Activated CD4-positive, alpha-beta memory T cell treated with anti-CD3 and anti-CD28 coated beads, Interleukin-2, amount 10 ng/mL, durations not matched to agents 7 days and 5 days (primary cell): ENCODE measurements at places on chromosomes 7 and 10. TPM values are rescaled to one million over a fixed set of nuclear protein-coding genes. Genes with fewer than 3 reads are reported as not detected.
A peak's percentile ranks its signal among the peaks of the same experiment; 100 is the strongest.

GRCh38 chr7:140192176-140192575 is 15.4 kb upstream of the KDM7A start:
- H3K4me3 ChIP-seq, result no peak overlapping the region
- no peak for DNase-seq
- peaks cover 5% of the 10 kb centered on the region for H3K27me3 ChIP-seq
- H3K4me1 ChIP-seq, result peaks cover 29% of the 10 kb centered on the region

DNA sequence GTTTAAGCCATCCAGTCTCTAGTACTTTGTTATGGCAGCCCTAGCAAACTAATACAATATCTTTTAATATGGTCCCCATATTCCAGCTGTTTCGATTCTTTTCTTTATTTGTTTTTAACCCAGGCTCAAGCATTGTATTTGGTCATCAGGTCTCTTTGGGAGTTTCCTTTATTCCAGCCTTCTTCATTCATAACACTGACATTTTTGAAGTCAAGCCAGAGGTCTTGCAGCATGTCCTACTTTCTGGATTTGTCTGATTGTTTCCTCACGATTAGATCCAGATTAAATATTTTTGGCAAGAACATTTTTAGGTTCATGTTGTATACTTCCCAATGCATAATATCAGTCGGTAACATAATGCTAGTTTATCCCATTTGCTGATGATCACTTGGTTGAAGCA is 11.8 kb downstream of the SLC25A13 start:
- H3K27ac ChIP-seq, result no peak overlapping the region
- H3K36me3 ChIP-seq, result peaks cover 4% of the 10 kb centered on the region
- peaks cover 11% of the 10 kb centered on the region for H3K4me1 ChIP-seq
- no peak for DNase-seq
- H3K27me3 ChIP-seq, result no peaks in the 10 kb centered on the region

DNA sequence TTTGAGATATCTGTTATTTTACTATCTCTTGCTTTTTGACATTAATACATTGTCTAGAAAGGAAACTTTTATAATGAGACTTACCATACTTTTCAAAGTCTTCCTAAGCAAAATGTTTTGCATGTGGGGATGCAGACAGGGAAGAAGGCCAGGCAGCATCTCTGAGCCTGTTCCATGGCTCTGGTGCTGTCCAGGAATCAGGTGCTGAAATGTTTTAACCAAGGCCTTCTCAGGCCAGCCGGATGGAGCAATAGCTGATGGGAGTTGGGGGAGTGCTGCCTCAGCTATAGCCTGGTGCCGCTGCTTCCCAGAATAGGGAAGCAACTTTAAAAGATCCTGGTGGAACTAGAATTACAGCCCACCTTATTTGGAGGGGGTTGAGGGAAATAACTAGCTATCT is 38.5 kb downstream of the CRTAC1 start:
- no peaks in the 10 kb centered on the region for H3K36me3 ChIP-seq
- peaks cover 13% of the 10 kb centered on the region for H3K27me3 ChIP-seq
- no peak overlapping the region for H3K27ac ChIP-seq
- DNase-seq, result no peak
- no peak overlapping the region for H3K4me3 ChIP-seq
- H3K4me1 ChIP-seq, result no peaks in the 10 kb centered on the region

- no peak overlapping the region for H3K4me3 ChIP-seq
- H3K36me3 ChIP-seq, result peaks cover 54% of the 10 kb centered on the region
- no peak overlapping the region for H3K27ac ChIP-seq
- no peak for DNase-seq
Observed at GRCh38 chr10:109875151-109875568, 48.2 kb downstream of the XPNPEP1 start.

DNA sequence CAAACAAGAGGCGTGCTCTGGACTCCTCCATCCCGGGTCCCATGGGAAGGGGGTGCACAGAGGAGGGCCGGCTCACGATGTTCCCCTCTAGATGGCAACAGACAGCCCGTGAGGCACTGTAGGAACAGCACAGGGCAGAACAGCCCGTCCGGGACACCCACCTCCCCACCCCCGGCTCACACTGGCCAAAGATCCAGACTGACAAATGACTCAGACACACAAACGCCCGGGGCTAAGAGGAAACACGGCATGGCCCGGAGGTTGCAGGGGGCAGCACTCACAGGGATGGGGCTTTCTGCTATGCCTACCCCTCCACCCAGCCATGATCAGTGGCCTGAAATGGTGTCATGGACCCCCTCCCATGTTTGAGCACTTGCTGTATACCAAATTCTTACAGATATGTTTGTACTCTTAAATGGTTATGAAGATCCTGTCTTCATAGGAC is 4.9 kb upstream of the ELN start:
- H3K27me3 ChIP-seq, result peaks cover 29% of the 10 kb centered on the region
- H3K4me3 ChIP-seq, result no peak overlapping the region
- no peaks in the 10 kb centered on the region for H3K36me3 ChIP-seq
- H3K4me1 ChIP-seq, result peaks cover 2% of the 10 kb centered on the region

DNA sequence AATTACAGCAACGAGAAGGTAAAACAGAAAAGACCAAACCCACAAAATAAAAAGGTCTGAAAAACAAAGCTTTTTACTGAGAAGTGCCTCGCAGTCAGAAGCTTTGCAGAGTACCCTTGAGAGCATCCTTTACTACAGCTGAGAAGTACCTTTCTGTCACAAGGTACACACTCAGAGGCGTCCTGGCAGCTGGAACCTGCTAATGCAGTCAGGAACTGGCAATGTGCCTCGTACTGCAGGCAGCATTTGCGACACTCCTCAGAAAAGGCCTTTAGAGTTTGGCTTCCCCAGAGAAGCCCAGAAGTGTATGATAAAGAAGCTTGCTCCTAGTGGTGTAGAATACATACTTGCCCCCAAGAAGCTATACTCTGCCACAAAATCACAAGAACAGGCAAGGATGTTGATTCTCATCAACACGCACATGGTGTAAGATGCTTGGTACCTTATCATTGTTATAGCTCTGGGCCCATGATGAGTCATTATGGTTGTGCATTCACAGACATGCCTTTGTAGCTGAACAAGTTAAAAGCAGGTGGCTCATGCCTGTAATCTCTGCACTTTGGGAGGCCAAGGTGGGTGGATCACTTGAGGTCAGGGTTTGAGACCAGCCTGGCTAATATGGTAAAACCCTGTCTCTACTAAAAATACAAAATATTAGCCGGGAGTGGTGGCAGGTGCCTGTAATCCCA is 2.0 kb upstream of the GTPBP4 start:
- H3K27me3 ChIP-seq, result no peaks in the 10 kb centered on the region
- peak overlapping the region; percentile 98 for H3K4me3 ChIP-seq
- peaks cover 14% of the 10 kb centered on the region for H3K36me3 ChIP-seq
- DNase-seq, result no peak
- no peak overlapping the region for H3K27ac ChIP-seq

DNA sequence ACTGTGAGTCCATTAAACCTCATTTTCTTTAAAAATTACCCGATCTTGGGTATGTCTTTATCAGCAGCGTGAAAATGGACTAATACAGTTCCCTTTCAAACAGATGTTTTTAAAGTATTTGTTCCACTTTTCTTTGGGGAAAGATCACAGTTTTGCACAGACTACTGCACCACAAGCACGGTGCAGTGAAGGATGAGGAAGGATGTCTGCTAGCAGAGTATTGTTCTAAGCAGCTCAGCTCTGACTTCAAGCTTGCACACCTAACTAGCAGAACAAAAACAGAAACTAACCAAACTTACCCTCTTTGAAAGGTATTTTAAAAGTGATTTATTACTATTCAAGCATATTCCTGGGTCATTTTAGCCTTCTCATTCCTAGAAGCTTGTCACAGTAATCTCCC is 20.0 kb downstream of the THNSL1 start:
- peaks cover 27% of the 10 kb centered on the region for H3K27me3 ChIP-seq
- no peak overlapping the region for H3K27ac ChIP-seq
- no peaks in the 10 kb centered on the region for H3K4me1 ChIP-seq

GRCh38 chr7:142488036-142488633 is 230.3 kb upstream of the PRSS58 start:
- H3K27ac ChIP-seq, result no peak overlapping the region
- no peak overlapping the region for H3K4me3 ChIP-seq
- H3K4me1 ChIP-seq, result peaks cover 20% of the 10 kb centered on the region
- DNase-seq, result no peak
- H3K36me3 ChIP-seq, result no peaks in the 10 kb centered on the region

DNA sequence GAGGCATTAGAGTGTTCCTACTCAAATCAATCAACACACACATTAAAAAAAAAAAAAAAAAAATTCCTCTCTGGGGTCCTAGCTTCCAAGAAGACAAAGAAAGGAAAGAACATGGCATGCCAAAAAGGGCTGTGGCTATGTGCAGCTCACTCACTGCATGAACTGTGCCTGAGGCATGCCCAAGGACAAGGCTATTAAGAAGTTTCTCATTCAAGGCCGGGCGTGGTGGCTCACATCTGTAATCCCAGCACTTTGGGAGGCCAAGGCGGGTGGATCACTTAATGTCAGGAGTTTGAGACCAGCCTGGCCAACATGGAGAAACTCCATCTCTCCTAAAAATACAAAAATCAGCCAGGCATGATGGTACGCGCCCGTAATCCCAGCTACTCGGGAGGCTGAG is 41.9 kb upstream of the PPP3CB start:
- no peaks in the 10 kb centered on the region for H3K27me3 ChIP-seq
- H3K27ac ChIP-seq, result no peak overlapping the region
- no peak for DNase-seq
- H3K36me3 ChIP-seq, result no peaks in the 10 kb centered on the region
- H3K4me3 ChIP-seq, result no peak overlapping the region

- no peak overlapping the region for H3K4me3 ChIP-seq
- H3K4me1 ChIP-seq, result peaks cover 11% of the 10 kb centered on the region
Observed at GRCh38 chr7:73887762-73888161, 26.8 kb downstream of the TMEM270 start.

GRCh38 chr10:30803058-30803457 is 173.5 kb upstream of the LYZL2 start:
- no peak overlapping the region for H3K27ac ChIP-seq
- no peaks in the 10 kb centered on the region for H3K36me3 ChIP-seq
- no peak for DNase-seq
- H3K4me3 ChIP-seq, result no peak overlapping the region
- H3K27me3 ChIP-seq, result no peaks in the 10 kb centered on the region

- no peak overlapping the region for H3K4me3 ChIP-seq
- H3K27ac ChIP-seq, result no peak overlapping the region
- no peaks in the 10 kb centered on the region for H3K4me1 ChIP-seq
Observed at GRCh38 chr7:116322541-116322940, 112.2 kb downstream of the TES start.

DNA sequence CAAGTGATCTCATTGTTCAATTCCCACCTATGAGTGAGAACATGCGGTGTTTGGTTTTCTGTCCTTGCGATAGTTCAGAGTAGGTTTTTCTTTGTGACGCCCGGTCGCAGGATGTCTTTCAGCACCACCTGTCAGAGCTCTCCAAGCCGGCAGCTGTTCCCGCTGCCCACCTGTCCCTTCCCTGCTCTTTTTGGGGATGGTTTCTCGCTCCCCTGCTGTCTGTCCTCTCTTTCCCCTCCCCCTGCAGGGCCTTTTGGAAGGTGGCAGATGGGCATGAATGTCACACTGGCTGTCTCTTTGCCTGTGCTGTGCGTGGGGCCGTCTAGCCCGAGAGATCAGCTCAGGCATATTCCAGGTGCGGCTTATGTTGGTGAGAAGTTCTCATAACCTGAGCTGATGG is 137.0 kb downstream of the GRK5 start:
- peaks cover 36% of the 10 kb centered on the region for H3K4me1 ChIP-seq
- H3K4me3 ChIP-seq, result no peak overlapping the region
- peaks cover 24% of the 10 kb centered on the region for H3K36me3 ChIP-seq

EVX1 gene
- not detected for total RNA-seq

ZCCHC24 gene
- 1.5 TPM for total RNA-seq

ACSM6 gene
- total RNA-seq, result not detected

HKDC1 gene
- total RNA-seq, result 4.2 TPM
